ENCODE measurements at places on chromosomes 6 and 20. TPM values are rescaled to one million over a fixed set of nuclear protein-coding genes. Genes with fewer than 3 reads are reported as not detected.

OLIG3 gene
- total RNA-seq, result not detected

WRNIP1 gene
- 24.9 TPM for total RNA-seq

NDUFAF5 gene
- total RNA-seq, result 27.2 TPM

TSPO2 gene
- not detected for total RNA-seq

RCAN2 gene
- not detected for total RNA-seq

EPHA7 gene
- total RNA-seq, result not detected
